RWPE2 (cell line): ENCODE measurements at places on chromosomes 6 and 20.
A peak's percentile ranks its signal among the peaks of the same experiment; 100 is the strongest.

DNA sequence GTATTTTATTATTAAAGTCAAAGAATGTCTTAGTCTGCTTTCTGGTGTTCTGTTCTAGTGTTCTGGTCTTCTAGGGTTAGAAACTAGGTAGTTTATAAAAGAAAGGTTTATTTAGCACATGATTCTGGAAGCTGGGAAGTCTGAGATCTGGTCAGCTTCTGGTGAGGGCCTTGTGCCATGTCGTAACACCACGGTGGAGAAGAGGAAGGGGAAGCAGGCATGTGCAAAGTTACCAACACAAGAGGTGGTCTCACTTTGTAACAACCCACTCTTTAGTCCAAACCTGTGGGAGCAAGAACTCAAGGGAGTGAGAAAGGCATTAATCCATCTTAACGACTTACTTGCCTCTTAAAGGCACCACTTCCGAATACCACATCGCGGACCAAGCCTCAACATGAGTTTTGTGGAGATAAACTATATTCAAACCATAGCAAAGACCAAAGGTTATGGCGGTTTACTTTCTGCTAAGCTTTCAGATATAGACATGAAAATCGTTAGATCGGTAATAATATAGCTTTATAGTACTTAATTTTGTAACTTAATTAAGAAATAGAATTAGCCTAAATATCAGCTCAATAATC is 99.4 kb downstream of the NCOA3 start:
- DNase-seq = no peak

- DNase-seq = peak; percentile 62
Observed at GRCh38 chr20:50116368-50116999, 3.5 kb upstream of the UBE2V1 start.

DNA sequence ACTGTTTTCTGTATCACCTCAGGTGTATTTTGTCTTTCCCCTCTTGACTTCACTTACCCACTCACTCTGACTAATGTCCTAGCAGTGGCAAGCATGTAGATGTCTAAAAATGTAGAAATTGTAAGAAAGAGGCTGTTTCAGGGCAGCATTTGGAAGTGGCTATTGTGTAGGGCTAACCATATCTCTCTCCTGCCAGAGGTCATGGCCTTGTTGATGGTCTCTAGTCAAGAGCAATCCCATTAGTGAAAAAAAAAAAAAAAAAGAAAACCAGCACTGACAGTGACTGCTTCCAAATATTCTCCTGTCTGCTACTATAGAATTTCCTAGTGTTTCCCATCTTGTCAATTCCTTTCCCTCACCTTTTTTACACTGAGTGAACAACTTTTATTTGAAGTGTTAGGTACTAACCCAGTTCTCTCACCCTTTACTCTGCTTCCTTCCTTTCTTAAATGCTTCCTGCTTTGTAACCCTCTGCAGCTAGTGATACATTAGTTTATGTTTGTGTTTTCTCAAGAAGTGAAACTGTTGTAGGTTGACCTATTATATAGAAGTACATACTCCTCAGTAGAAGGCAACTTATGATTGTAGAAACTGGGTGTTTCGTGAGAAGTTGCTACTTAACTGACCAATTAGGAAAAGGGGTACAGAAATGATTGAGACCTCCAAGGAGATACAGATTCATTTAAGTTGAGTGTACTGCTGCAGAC is 174.1 kb upstream of the PTPRK start:
- no peak for DNase-seq

- DNase-seq = no peak
Observed at GRCh38 chr6:45002390-45003105, 325.6 kb upstream of the RUNX2 start.

DNA sequence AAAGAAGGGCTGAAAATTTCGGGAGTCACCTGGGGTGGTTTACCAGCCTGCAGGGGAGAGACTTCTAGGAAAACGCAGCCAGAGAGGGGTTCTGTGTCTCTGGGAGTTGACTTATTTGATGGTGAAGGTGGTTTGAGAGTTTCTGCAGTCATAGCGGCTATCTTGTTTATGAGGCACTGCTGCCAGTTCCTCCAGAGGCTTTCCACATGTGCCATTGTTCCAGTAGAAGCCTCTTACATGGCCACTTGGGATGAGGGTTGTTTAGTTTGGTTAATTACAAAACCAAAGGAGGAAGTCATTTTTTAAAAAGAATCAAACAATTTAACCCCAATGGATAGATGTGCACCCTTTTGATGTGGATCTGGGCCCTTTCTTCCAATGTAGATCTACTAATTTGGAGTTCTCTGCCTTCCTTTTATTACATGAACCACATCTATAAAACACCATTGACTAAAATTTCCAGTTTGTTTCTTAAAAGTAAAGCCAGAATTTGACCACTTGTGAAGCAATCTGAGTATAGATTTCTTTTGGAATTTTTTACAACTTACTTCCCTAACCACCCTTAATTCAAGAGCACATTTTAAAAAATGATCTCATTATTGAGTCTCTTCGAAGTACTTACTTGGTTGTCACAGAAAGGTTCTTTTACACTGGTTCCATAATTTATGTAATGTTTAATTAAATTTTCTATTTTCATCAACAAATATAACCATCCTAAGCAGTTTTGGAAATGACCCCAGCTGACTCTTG is 97.6 kb downstream of the TCP11 start:
- no peak for DNase-seq

GRCh38 chr20:47173596-47174216 is 182.8 kb downstream of the ZMYND8 start:
- DNase-seq = no peak

- DNase-seq = no peak
Observed at GRCh38 chr6:71478834-71479541, 190.4 kb downstream of the OGFRL1 start.

DNA sequence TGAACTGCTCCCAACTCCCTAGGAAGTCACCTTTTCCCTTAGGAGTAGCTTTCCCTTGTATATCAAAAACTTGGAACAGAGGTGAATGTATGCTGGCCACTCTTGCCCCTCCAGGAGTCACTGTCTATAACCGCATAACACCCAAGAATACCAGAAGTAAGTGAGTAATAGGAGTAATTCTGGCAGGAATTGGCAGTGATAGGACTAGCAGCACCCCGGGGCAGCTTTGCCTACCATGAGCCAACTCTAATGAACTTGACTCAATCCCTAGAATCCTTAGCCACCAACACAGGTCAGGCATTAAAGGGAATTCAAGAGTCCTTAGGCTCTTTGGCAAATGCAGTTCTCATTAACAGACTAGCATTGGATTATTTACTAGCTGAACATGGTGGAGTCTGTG is 28.8 kb upstream of the CD164 start:
- no peak for DNase-seq

GRCh38 chr6:167467793-167468431 is 143.0 kb downstream of the TTLL2 start:
- DNase-seq = no peak

DNA sequence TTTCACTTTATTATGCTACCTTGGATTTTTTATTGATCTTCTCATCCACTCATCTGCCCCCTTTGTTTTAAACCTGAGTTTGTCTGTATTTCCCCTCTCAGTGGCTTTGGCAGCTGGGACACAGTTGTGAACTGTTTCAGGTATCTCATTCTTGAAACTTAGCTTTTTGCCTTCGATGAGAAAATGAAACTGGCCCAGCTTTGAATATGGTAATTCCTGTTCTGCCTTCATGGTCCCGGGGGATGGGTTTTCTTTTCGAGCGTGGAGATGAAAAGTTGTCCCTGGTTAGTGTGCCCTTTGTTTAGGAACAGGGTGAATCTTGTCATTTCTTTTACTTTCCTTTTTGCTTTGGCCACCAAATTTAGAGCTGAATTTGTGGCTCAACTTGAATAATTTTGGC is 25.6 kb downstream of the DHX35 start:
- DNase-seq = no peak

GRCh38 chr6:34324738-34325444 is 67.6 kb downstream of the NUDT3 start:
- no peak for DNase-seq

- no peak for DNase-seq
Observed at GRCh38 chr6:154276810-154277628, 79.6 kb downstream of the IPCEF1 start.

DNA sequence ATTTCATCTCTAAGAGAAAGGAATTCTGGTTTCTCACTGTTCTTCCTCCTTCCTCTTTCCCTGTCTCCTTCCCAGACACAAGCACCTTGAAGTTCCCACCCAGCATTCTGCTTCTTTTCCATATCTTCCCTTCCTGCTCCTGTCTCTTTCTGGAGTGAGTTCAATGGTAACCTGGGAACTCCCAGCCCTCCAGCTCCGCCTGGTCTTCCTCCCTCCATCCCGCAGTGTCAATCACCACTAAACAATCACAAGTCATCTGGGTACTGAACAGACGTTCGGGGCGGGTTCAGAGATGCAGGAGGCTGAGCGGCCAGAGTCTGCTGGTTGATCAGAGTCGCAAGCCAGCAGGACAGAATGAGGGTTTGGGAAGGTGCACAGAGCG is 7.7 kb downstream of the TTBK1 start:
- no peak for DNase-seq

GRCh38 chr20:47027456-47027855 is 132.8 kb downstream of the EYA2 start:
- DNase-seq = no peak
